ENCODE measurements at places on chromosomes 1 and 21.
A peak's percentile ranks its signal among the peaks of the same experiment; 100 is the strongest.

DNA sequence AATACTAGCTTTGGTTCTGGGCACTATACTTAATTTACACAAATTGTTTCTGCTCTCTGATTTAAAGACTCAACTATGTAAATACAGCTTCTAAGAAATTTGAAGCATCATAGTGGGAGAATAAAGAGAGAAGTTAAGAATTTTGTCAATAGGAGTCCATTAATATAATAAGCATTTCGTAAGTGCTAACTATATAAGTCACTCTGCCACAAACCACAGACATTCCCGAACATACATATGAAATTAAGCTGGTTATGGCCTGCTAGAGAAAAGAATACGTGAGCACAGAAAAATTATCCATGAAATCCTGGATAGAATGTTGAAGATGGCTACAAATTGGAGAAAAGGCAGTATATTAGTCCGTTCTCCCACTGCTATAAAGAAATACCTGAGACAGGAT, 526.2 kb downstream of the MRPL39 start:
- peak; percentile 83 for DNase-seq

DNA sequence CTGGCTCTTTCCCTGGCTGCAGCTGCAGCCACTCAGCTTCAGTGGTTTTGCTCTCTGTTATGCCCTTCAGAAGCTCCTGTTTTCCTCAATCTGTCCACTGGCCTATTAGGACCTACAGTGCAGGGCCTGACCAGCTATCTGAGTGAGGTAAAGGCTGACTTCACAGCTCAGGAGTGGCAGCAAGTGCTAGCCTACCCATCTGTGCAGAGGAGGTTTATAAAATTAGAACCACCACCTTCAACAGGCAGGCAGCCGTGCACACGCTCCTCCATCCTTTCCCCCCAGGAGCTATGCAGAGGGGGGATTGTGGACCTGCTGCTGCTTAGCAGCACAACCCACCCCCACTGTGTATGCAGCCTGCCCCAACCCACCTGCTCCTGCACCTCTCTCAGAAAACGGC, 8.3 kb downstream of the ADAR start:
- no peak for DNase-seq

GRCh38 chr1:39757501-39757900, 13.6 kb downstream of the OXCT2 start:
- no peak for DNase-seq

- no peak for DNase-seq
Observed at GRCh38 chr21:33228455-33228854, 1.3 kb upstream of the IFNAR2 start.

GRCh38 chr21:39867198-39867650, at the start of gene PCP4:
TSS of gene PCP4 (plus strand) at chr21:39867438. CDS start at chr21:39867502, 64 bp downstream.
- no peak for DNase-seq

GRCh38 chr21:35473496-35473895, 424.4 kb upstream of the RUNX1 start:
- no peak for DNase-seq

DNA sequence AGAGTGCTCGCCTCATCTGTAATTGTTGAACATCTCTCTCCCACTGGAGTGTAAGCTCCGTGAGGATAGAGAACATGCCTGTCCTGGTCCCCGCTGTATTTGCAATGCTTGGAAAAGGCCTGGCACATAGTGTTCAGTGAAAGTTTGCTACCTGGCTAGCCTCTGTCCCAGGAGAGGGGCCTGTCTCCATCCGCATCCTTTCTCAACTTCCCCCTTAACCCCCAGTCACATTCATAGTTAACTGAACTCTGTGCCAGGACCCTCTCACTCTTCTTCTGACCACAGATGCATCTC, 15.2 kb downstream of the SPOCD1 start:
- DNase-seq: no peak

DNA sequence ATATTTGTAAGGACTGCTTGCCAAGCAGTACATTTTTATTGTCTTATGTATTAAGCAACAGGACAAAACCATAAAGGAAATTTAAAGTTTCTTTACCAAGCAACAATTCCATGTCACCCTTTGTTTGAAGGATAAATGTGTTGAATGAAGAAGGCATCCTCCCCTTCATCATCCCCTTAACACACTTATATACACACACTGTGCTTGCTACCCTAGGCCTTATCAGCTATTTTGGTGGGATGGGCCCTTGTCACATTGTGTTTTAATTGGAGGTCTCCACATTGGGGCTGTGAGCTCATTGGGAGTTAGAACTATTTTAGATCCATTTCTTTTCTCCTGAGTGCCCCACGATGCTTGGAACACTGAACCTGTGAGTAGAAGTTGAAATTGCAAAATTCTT, 1.9 kb downstream of the VANGL1 start:
- DNase-seq: no peak

- DNase-seq: no peak
Observed at GRCh38 chr1:198908995-198909394, 270.2 kb downstream of the PTPRC start.

- DNase-seq: no peak
Observed at GRCh38 chr1:27885114-27885528, 12.8 kb downstream of the THEMIS2 start.

GRCh38 chr1:113185463-113186104, 112.6 kb downstream of the LRIG2 start:
- DNase-seq: no peak

Data from fibroblast of skin of left biceps (primary cell).